Stimulated activated CD8-positive, alpha-beta memory T cell treated with anti-CD3 and anti-CD28 coated beads, Interleukin-2, amount 100 ng/mL, for 1 hour (primary cell): ENCODE measurements at places on chromosomes 3 and 15.

- DNase-seq: no peak
Observed at GRCh38 chr3:24886501-24886900, 391.9 kb upstream of the THRB start.

DNA sequence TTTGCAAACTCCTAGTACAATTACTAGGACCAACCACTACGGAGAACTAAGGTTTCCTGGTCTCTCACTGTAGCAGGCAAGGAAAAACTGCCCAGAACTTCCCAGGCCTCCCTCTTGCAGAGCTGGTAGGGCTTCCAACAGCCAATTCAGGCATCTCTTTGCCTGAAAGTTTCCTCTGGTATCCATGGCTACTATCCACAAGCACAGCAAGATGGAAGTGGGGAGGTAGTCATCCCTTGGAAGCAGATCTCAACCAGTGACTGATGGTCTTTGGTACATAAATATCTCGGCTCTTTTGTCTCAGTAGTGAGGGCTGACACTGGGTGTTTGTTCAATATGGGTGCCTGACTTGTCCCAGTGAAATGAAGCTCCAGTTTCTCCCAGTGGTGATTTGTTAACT, 201.3 kb upstream of the MRPL3 start:
- no peak for DNase-seq

DNA sequence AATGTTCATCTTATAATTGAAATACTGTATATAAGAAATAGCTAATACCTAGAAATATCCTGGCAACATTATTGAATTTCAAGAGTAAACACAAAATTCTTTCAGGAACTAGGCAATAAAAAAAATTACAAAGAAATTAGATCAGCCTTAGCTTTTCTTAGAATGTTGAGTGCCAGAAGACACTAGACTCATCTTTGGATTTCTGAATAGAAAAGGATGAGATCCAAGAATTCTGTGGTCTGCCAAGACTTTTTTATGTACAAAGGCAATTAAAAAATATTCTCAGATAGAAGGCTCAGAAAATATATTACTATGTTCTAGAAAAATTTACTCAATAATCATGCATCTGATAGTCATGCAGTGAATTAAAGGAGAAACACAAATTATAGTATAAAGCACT, 294.5 kb upstream of the CDIN1 start:
- DNase-seq: no peak

DNA sequence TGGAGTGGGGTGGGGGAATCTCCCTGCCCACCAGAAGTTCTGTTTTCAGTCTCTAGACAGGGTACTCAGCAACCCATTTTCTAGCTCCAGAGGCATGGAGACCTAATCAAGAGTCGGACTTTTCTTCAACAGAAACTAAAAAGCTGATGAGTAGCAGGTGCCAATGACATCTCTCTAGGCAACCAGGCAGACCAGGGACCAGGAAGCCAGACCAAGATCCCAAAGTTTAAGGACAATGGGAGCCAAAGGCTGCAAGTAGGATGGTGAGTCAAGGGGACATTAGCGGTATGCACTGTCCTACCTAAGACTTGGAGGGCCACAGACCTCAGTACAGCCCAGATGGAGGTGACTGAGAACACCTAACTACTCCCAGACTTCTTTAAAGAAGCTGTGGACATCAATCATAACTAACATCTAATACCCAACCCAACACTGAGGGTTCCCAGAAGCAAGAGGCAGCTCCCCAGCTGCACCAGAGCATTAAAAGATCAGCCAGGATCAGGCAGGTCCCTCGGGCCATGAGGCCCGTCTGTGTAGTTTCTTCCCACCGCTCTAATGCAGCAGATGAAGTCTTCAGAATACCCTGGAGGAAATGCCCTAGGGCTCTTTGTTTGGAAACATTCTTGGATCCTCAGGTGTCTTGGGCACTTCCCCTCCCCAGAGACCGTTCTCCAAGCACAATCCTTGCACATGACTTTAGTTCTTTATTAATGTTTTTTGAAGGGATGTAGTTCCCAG, 979 bp downstream of the CCDC71 start:
- DNase-seq: no peak

GRCh38 chr15:43977072-43977884, 150.5 kb downstream of the WDR76 start:
- DNase-seq: no peak
